ENCODE measurements at places on chromosomes 12 and 14.

DNA sequence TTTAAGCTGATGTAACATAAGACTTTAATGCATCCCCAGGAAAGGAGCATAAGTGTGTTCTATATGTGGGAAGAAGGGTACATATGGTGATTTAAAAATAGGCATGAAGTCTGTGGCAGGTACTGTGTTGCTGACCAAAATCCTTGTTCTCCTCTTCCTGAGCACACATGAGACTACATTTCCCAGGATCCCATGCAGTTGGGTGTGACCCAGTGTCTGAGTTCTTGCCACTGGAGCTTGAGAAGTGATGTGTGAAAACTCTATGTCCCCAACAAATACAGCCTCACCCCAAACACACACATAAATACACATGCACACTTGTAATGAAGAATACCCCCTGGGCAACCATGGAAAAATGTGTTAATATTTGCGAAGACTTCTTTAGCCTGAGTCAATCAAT, 8.5 kb upstream of the SMIM10L1 start:
- DNase-seq, result no peak

- DNase-seq, result no peak
These were observed 105.2 kb downstream of the SLC41A2 start for GRCh38 chr12:104852896-104853295.

GRCh38 chr12:52666471-52666870, 13.7 kb downstream of the KRT1 start:
- DNase-seq, result no peak

DNA sequence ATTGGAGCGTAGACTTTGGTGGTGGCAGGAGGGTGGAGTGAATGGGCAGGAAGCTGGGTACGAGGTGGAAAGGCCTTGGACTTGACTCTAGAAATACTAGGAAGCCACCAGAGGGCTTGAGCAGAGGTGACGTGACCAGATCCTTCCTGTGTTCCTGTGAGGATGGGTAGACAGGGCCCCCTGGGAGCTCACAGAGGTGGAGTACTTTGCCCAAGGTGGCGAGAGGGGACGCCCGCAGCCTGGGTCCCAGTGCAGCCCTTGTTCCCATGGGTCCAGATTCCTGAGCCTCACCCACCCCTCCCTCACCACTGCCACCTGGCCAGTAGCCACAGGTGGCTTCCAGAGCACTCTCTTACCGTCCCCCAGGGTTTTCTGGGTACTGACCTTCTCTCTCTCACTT, 89.8 kb downstream of the KIF26A start:
- no peak for DNase-seq

All from caudate nucleus (tissue), 63 donors.